ENCODE measurements at places on chromosomes 3 and 15. TPM values are rescaled to one million over a fixed set of nuclear protein-coding genes. Genes with fewer than 3 reads are reported as not detected.

The TRIM42 gene
- not detected for total RNA-seq

The NOX5 gene
- not detected for total RNA-seq

The CCR3 gene
- total RNA-seq, result not detected

The PARP16 gene
- total RNA-seq, result 11.3 TPM

Measured in CD4-positive, alpha-beta T cell (primary cell).